Activated T-cell treated with anti-CD3 and anti-CD28 coated beads for 24 hours (primary cell): ENCODE measurements at places on chromosomes 16 and 17.

DNA sequence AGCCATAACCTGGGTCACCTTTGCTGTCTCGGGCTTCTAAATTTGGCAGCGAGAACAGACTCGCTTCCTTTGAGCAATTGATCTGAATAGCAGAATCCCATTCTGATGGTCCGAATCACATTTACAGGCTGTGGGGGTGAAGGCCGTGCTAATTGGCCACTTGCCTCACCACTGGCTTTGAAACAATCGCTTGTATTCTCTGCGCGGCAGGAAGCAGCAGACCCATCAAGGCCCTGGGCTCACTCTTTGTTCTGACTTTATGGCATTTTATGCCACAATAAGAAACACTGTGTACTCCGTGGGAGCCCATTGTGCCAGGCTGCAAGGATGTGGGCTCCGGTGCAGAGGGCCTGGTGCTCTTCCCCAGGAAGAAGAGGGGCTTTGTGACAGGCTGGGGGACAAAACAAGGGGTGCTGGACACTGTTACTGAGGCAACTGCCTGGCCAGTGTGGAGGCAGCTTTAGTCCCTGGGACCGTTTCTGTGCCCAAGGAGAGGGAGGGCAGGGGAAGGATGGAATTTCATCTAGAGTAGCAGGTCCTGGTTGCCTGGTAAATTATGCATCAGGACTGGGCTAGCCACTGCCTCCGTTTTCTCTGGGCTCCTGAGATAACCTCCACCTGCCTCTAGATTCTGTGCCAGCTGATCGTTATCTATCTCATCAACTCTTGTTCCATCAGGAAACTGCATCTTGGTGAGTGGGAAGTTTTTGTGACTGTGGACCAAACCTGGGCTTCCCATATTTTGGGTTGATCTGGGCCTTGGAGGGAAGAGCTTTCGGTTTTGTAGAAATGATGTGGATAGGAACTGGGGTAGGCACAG is 78.5 kb downstream of the MRC2 start:
- no peak for DNase-seq

DNA sequence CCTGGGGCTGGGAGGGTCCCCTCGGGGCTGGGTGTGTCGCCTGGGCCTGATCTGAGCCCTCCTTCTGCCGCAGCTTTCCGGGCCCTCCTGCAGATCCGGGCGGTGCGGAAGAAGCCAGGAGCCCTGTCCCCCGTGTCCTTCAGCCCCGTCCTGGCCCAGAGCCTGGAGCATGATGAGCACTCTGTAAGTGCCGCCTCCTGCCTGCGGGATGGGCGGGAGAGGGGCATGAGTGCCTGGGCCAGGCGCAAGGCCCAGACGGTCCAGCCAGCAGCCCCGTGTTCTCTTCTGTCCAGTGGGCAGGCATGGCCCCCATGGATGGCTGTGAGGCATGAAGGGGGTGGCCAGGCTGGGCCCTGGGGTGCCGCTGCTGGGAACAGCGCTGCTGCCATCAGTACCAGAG is 16.0 kb upstream of the NUDT16L1 start:
- no peak for DNase-seq

- DNase-seq = no peak
Observed at GRCh38 chr17:6027342-6028024, 42.7 kb upstream of the WSCD1 start.

- DNase-seq = no peak
Observed at GRCh38 chr16:534856-535445, 7.4 kb downstream of the CAPN15 start.

- DNase-seq = no peak
Observed at GRCh38 chr16:8062677-8063076, 527.6 kb downstream of the TMEM114 start.

DNA sequence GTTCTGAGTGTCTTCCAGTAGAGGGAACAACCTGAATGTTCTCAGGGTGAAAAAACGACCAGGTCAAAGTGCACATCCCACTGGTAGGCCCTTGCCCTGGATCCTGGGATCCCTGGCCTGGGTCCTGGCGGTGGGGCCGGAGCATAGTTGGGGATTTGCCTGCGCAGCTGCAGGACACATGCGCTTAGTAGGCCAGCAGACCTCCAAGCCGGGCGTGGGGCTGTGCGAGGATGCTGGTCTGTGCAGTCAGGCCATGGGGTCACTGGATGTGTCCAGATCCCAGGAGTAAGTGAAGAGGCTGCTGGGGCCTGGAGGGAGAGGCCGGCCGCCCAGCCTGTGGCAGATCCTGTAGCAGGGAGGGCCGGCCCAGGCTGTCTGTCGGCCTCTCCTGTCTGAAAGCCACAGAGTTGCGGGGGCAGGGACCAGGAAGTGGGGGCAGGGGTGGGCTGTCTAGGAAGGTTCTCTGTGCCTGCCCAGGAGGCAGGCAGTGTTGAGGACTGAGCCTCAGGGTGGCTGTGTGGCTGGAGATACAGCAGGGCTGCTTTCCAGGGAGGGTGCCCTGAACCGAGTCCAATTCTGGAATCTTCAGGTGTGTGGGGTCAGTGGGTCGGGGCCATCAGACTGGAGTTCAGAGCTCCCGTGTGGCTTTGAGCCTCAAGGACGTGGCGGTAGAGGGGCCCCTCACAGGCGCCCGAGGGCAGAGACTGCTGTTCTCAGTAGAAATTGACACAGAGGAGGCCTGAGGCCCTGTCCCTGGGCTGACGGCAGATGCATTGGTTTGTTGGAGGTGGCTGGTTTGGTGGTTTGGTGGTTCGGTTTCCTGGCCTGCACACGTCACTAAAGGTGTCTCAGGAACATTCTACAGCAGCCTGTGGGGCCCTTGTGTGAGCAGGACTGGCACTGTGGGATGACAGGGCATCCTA is 17.2 kb upstream of the NUDT16L1 start:
- DNase-seq = peak; percentile 47

DNA sequence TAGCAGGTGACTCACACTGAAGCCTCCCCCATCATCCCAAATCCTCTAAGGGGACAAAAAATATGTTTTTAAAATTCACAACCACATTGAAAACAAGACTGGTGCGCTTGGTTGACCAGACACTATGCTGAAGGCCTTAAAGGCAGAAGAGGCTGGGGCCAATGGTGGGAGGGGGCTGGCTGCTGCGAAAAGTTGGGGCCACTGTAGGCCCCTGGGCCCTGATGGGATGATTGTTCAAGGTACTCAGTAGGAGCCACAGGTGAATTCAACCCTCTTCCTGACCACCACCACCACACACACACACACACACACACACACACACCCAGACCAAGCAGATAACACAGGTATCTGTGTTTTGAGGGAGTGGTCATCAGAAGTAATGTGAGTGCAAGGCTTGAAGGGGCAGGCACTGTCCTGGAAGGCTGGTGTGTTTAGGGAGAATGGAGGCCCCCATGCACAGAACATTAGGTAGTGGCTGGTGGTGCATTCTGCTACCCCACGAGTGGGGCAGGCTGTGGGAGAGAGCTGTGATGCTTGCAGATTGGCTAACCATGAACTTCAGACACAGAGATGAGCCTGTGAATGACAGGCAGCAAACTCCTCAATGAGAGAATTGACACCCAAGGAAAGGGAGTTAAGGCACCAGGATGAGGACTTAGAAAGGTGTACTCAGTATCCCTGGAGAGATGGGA is 55.0 kb downstream of the NT5M start:
- no peak for DNase-seq

- DNase-seq = no peak
Observed at GRCh38 chr17:77875051-77875780, 83.3 kb upstream of the TNRC6C start.

DNA sequence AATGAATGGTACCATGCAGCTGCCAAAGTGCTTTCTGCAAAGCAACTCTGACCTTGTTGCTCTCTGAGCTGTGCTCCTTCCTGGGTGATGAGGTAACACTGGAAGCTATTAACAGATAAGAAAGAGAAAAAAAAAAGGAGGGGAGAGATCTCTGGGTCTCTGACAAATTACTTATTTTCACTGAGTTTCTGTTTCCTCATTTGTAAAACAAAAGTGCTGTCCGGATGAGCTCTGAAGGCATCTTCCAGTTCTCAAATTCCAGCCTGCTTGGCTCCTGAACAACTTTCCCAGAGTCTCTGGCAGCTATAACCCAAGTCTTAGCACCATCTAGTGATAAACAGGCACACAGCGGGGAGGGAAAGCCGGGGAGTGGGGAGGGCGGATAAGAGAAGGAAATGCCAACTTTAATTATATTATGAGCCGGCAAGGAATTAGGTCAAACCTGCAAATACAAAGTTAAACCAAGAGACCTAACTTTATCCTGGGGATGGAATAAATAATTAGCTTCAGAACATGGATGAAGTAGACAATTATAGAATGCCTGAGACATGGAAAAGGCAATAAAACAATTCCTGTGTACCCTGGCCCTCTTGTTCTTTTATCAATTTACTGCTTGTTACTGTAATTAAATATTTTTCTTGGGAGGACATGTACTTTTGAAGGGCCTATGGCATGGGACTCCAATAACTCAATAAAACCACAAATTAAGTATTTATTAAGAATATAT is 61.3 kb upstream of the KIFC3 start:
- no peak for DNase-seq

- no peak for DNase-seq
Observed at GRCh38 chr16:62475573-62475972, 439.3 kb upstream of the CDH8 start.

- no peak for DNase-seq
Observed at GRCh38 chr17:27928587-27928986, 35.4 kb upstream of the LYRM9 start.
